ENCODE measurements at places on chromosomes 2 and 18.

- DNase-seq: no peak
These were observed 31.9 kb downstream of the KLHL23 start for GRCh38 chr2:169765523-169765922.

- DNase-seq: no peak
These were observed 21.5 kb upstream of the ZSCAN30 start for GRCh38 chr18:35311496-35311895.

DNA sequence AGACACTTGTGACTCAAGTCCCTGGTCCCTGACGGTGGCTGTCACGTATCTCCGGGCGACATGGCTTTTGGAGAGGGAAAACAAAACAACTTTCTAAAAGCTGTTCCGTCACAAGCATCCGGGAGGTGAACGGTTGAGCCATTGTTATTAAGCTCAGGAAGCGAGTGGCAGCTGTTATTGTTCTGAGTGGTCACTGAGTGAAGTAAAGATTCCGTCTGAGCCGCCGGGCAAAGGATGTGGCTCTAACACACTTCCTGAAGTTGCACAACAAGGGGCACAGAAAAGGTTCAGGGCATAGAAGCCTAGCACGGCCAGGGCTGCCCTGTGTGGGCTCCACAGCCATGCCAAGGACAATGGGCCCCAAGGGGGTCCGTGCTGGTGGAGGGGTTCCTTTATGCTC, 24.3 kb downstream of the INPP5D start:
- DNase-seq: peak; percentile 22

GRCh38 chr18:62186499-62186773, 420 bp downstream of the PIGN start:
- DNase-seq: no peak

GRCh38 chr2:3585261-3586109, 9.4 kb upstream of the COLEC11 start:
- no peak for DNase-seq

- peak; percentile 56 for DNase-seq
These were observed 671.0 kb upstream of the SOX11 start for GRCh38 chr2:5021136-5021535.

GRCh38 chr18:34153711-34154110, 71.0 kb downstream of the NOL4 start:
- peak; percentile 9 for DNase-seq

- peak; percentile 56 for DNase-seq
These were observed 39.7 kb upstream of the RAPH1 start for GRCh38 chr2:203574824-203575223.

- no peak for DNase-seq
These were observed 27.9 kb downstream of the SETBP1 start for GRCh38 chr18:44708451-44709083.

DNA sequence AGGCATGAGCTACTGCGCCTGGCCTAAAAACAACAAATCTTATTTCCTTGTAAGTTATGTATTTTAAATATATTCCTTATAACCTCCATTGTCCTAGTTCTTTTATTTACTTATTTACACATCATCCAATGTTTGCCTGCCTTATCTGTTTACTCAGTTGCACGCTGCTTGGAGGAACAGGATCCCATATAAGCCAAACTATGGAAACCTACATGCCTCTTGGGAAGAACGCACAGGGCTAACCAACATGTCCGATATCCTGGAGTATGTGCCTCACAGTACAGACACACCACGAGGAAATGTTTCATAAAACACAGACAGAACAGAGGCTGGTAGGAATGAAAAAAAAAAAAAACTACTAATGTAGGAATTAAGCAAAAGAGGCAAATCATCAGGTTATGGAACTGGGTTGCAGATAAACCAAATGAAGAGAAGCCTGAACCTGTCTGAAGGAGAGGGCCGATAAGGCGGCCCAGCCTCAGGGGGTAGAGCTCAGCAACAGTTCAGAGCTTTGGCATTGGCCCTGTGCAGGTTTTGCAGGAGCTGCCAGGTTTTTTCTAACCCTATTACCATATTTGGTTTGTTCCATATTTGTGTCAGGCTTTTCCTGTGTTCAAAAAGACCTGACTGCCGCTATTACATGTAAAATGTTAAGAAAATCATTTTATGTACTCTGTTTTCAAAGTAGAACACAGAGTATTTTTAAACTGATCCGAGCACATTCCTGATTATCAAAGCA, 19.9 kb upstream of the SP3 start:
- no peak for DNase-seq

DNA sequence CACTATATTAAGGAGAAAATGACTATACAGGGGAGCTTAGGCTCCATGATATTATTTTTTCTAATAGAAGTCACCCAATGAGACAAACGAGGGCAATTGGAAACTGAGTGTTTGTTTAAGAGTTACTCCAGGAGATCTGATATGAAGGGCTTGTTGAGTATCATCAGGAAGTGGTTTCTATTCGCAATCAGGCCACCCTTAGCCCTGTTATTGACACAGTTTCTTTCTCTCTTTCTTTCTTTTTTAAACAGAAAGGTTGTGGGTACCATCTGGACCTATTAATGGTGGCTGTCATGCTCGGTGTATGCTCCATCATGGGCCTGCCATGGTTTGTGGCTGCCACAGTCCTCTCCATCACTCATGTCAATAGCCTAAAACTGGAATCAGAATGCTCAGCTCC, 117.3 kb downstream of the DPP4 start:
- DNase-seq: no peak

GRCh38 chr18:907885-908757, 3.5 kb downstream of the ADCYAP1 start:
- DNase-seq: no peak

- no peak for DNase-seq
These were observed 161.7 kb downstream of the RND3 start for GRCh38 chr2:150325656-150326314.

GRCh38 chr2:134083548-134083947, 170.3 kb upstream of the MGAT5 start:
- no peak for DNase-seq

DNA sequence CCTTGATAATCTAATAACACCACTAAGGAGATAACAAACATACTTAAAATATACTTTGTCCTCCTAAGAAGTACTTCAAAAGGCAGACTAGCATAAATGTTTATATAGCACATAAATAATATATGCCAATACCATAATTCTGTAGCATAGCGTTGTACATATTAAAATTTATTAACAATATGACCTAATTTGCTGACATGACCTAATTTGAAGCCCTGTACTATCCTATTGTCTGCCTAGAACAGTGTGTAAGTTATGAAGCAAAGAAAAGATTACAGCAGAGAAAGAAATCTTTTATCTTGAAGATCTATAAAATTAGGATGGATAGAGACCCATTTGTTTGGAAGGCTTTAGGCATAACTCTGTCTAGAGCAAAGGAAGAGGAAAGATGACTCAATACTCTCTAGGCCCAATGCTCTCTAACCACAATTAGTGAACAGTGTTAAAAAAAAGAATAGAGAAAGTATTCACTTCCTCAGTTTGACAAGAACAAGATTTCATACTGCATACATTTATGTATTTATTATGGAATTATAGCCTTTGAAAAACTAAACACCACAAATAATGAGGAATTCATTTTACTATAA, 231.3 kb downstream of the ZRANB3 start:
- DNase-seq: no peak

DNA sequence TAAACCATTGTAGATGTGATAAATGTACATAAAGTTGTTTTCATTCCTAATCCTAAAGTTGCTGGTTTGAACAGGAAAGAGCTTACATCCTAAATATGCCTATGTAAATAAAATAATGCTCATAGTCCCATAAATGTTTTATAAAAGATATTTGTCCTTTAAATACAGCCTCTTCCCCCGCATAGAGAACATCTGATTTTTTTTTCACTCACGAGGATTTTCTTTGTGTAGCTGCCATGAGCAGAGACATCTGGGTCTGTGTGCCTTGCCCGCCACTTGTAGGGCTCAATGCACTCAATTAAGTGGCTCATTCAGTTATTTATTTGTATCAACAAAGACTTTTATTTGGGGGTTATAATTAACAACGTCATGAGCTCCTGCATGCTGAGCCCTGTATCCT, 72.8 kb downstream of the SOWAHC start:
- no peak for DNase-seq

DNA sequence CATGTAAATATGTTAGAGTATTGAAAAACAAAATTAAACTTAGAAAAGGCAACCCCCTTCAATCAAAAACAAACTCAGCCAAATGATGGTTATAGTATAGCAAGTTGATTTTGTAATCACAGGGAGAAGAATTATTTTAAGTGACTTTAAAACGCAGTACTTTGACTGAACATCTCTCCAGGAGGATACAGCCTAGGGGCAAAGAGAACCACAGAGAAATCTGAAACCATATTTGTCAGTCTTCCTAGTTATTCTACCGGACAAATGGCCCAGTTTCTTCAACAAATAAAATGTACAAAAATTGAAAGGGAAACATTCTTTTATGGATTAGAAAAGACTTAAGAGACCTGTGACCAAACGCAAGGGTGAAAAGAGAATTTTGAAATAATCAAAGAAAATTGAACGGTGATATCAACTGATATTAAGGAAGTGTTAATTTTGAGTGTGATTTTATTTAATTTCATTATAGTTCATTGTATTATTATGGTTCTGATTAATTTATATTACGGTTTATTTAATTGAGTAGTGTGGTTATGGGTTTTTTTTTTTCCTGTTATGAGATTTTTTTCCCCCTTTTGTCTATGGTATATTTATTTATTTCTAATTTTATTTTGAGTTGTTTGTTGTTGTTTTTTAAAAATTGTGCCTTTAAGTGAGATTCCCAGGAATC, 75.3 kb downstream of the HNRNPLL start:
- no peak for DNase-seq

DNA sequence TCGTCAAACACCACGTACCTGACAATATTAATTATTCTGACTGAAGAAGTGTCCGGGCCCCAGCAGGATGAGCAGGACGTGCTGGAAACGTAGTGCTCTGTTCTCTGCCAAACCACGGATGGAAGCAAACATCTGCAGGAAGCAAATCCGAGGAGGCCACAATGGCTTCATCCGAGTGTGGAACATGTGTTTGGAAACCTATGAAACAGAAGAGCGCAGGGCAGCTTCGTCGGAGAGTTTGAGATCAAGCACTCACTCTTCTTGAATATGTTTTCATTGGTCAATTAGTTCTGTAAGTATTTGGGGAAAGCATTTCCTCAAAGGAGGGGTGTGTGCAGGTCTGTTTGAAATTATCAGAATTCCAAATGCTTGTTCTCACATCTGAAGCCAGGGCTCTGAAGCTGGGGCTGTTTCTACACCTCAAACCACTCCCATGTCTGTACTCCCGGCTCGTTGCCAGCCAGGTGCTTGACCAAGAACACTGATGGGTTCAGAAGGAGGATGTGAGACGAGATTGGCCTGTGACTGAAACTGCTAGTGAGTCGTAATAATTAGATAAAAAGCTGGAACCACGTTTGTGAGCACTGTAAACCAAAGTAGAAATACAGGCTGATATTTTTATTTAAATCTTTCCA, 356.6 kb upstream of the SALL3 start:
- DNase-seq: no peak

DNA sequence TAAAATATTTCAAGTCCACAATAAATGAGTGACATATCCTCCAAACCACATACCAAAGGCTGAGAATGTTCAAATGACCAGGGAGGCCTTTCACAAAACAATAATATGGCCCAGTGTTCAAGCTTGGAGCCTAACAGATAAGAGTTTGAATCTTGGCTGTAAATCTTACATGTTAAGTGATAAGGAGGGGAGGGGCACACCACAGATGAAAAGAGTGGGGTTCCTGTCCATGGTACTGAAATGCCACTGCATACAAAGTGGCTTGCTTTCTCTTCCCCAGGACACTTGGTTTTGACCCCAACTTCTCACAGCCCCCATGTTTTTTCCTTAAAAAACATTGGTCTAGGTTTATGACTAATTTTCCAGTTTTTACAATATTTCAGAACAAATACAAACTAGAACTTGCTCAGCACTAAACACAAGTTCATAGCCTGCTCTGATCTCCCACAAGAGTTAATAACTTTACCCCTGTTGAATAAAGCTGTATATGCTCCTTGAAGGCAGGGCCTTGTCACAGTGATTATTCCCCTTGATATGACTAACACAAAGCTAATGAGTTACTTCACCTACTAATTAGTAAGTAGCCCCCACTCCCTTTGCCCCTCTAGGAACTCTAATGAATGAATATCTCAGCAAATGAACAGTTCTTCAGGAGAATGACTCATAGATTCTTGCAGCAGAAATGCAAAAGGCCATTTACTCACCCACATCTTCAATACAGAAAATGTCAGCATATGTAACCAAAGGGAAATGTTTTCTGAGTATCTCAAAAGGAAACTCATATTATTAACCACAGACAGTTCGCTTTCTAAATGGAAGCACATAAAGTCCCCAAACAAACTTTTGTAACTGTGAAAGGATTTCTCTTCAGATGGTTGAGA, 142.2 kb downstream of the SATB2 start:
- peak; percentile 6 for DNase-seq

DNA sequence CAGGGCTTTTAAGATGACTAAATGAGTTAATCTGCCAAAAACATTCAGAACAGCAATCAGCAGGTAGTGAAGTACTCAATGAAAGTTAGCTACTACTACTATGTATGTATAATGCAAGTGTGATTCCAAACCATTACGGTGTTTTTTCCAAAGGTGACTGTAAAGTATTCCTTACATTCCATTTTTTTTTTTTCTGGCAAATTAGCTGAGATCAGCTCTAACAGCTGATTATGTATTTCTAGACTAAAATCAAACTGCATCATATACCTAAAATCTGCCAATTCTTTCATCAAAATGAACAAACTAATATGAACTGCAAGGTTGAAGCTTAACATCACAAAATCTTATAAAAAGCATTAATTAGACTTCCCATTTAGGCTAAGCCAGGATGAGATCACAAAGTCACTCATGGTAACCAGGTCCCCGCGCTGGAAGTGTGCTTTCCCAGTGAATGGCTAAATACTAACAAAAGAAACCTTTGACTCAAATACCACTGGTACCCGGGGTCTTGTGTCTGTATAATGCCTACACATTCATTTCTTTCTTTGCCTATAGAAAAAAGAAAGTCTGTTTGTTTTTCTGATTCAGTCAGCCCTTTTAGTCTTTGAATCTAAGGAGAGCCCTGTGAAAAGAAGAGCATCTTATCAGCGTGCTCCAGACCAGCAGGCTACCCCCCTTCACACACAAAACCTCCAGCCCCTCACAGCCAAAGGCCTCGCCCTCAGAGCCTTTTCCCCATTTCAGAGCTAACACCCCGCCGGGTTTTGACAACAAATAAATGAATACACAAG, 88.3 kb downstream of the RBMS1 start:
- DNase-seq: no peak

GRCh38 chr18:48990481-48991318, 39.9 kb upstream of the SMAD7 start:
- peak; percentile 39 for DNase-seq

- DNase-seq: no peak
These were observed 27.3 kb upstream of the GPR17 start for GRCh38 chr2:127618551-127619202.

- no peak for DNase-seq
These were observed 310.3 kb downstream of the XIRP2 start for GRCh38 chr2:167198576-167198975.

Data from urothelium cell line (cell line).